ENCODE measurements at places on chromosomes 11 and 22.

DNA sequence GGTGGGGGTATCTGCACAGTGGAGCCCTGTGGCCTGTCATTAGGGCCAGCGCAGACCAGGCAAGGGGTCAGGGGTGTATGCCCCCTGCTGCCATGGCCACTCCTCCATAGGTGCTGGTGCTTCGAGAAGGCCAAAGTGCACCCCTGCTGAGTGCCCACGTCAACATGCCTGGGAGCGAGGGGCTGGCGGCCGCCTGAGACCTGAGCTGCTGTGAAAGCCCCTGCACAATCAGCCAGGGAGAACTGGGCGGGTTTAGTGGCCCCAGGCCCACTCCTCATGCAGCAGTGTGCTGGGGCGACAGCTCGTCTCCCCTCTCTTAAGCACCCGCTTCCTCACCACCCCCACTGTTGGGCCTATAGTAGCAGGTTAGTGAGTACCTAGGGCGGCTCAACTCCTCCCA is 14.0 kb downstream of the ZDHHC24 start:
- no peak for DNase-seq

GRCh38 chr22:36419177-36419911 is 31.6 kb upstream of the MYH9 start:
- DNase-seq = no peak

- no peak for DNase-seq
Observed at GRCh38 chr11:95378111-95378510, 147.1 kb upstream of the SESN3 start.

GRCh38 chr11:41533761-41534160 is 74.3 kb upstream of the LRRC4C start:
- DNase-seq = no peak

All from GM10248 (cell line).